DMS79 (cell line): ENCODE measurements at places on chromosomes 2 and 18.

- DNase-seq: no peak
Observed at GRCh38 chr2:28544036-28544346, 48.1 kb downstream of the PLB1 start.

GRCh38 chr2:76867854-76868253 lies 654.3 kb downstream of the LRRTM4 start:
- no peak for DNase-seq

DNA sequence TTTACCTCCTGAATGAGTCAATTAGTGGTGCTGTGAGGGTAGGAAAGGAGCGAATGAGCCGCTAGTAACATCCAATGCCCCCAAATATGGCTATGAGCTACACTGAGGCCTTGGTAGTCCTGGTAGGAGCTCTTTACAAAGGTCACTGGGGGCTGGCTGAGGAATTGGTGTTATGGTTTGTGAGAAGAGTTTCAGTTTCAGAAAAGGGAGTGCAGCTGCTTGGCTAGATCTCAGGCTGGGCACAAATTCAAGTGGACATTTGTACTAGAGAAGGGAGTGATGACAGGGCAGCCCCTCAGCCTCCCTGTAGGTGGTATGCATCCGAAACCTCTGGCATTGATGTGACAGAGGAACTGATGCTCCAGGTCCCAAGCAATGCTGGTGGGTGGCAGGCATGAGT lies 13.9 kb upstream of the PAIP2B start:
- no peak for DNase-seq

DNA sequence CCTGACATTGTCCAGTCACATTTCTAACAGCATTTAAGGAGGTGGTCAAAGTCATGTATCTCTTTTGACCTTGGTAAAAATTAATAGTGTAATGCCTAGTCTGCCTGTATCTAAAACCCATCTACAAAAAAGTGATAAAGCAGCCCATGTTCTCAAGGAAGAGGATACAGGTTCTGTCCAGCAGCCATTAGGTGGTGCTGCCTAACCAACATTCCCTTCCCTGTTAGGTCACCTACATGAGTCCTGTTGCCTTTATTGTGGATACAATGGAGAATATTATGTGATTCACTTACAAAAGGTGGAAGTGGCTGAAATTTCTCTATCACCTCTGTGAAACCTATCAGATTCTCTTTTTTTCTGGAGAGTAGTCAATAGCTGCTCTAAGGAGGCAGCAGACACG lies 52.5 kb downstream of the AQP4 start:
- DNase-seq: no peak

- no peak for DNase-seq
Observed at GRCh38 chr2:105294844-105295481, 34.6 kb downstream of the TGFBRAP1 start.

DNA sequence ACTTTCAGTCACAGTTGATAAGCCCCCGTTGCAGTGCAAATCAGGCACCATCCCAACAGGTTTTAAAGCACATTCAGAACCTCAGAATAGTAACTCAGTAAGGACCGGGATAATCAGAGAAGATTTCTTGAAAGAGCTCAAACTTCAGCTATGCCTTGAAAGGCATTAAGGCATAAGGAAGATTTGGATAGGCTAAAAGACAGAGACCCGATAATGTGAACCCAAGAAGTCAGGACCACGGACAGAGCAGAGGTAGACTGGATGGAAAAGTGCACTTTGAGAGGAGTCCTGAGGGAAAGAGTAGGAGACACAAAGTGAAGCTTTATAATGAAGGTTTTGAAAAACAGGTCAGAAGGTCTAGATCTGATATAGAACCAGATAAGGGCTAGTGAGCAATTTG lies 36.9 kb upstream of the KLF7 start:
- DNase-seq: no peak

- DNase-seq: no peak
Observed at GRCh38 chr2:8413589-8414135, 268.2 kb upstream of the ID2 start.

GRCh38 chr2:64516651-64517510 lies 7.2 kb upstream of the AFTPH start:
- DNase-seq: no peak

DNA sequence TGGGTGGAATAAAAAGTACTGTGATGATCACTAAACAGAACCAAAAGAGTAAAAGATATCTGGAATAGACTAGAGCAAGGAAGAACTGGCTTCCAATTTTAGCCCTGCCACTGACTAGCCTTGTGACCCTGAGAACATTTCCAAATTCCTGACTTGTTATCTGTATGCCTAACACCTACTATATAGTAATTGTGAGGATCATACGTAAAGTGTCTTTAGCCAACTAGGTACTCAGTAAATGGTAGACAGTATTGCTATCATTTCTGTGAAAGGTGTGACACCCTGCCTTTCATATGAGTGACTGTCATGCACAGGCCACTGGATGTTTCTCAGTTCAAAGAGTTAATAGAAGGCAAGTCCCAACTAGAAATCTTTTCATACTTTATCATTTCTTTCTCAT lies 29.8 kb downstream of the CYTIP start:
- DNase-seq: no peak

DNA sequence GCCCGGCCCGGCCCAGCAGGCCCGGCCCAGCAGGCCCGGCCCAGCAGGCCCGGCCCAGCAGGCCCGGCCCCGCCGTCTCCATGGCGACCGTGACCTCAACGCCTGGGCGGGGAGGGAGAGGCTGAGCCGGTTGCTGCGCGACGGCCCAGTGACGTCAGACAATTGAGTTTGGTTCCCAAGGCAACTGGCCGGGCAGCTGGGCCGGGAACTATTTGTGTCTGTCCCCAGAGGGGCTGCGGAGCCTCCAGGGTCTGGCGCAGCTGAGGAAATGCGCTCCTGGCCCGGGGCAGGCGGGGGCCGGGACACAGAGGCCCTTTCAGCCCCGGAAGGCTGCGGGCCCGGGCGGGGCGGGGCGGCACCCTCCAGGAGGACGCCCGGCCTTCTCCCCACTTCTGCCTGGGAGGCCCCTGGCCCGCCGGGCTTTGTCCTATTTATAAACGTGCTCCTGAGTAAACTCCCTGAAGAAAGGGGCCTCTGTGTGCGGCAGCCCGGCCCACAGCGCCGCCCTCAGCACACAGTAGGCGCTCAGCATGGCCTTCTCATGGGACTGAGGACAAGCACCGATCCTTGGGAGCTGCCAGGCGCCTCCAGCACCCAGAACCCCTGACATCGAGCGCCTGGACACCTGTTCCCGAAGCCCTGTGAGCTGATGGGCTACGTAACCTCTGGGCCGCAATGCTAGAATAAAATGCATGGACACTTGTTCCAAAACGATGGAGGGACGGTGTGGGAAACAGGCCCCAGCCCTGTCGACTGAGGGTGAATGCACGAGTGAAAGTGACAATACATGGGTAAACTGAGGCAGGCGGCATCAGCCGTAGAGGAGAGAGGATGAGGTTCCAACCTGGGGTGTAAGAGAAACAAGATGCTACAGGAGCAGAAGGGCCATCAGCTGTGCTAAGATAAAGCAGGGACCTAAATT lies 12.3 kb downstream of the TEX44 start:
- DNase-seq: peak; percentile 89

DNA sequence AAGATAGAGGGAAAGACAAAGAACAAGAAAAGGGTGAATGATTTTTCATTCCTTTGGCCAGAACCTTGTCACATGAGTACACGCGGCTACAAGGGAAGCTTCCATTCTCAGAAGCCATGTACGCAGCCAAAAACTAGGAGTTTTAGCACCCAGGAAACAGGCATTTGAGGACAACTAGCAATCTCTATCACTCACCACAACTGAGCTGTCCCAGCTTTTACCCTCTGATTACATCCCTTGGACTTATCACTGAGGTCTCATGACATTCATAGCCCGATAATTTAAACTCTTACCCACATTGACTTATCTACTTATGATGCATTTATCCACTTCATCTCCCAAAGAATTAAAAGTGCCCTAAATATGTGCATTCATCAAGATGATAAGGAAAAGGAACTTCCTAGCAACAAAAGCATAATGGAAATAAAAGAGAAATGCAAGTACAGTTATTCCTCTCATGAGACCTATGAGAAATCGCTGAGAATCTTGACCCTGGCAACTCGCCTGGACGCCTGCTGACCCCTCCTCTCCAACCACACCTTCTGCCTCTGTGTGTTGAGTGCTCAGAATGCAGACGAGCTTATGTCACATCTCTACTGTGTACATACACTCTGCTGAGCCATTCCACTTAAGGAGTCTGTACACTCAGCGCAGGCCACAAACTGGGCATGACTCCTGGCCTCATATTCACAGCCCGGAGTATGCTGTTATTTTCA lies 28.7 kb upstream of the MFSD6 start:
- peak; percentile 77 for DNase-seq
